ENCODE measurements at places on chromosomes 11 and 22.

- DNase-seq: no peak
Observed at GRCh38 chr11:10506008-10506370, 35.0 kb downstream of the RNF141 start.

DNA sequence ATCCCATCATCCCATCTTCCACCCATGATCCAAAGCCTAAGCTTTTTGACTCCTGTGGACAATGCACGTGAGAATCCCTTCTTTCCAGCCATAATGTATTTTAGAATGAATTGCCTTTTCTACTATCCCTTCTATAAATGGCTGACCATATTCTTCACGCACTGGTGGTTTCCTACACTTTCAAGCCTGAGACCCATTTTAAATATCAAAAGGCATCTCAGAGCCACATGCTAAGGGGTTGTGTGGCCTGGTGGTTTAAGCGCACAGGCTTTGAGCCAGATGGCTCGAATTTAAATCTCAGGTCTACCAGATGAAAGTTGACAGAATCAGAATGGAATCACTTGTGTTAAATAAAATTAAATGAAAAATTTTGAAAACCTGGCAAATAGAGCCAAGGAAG is 54.5 kb downstream of the C11orf91 start:
- DNase-seq: no peak

DNA sequence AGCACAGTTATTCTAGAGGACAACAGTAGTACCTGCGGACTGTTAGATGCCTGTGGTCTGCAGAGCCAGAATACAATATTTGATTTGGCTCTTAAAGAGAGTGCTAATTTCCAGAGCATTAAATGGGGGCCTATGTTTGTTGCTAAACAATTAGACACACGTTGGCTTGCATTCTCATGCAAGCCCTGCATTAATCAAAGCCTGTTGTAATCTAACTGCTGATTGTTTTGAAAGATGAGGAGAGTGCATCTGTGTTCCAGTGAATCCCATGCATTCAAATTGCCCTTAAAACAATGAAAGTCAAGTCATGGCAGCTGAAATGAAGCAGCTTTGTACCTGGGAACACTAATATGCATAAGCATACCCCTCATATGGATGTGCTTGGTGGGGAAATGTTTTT is 419.4 kb downstream of the DYNC2H1 start:
- DNase-seq: no peak

GRCh38 chr11:100176456-100176855 is 510.6 kb upstream of the ARHGAP42 start:
- DNase-seq: no peak

GRCh38 chr11:128520206-128520887 is 67.0 kb downstream of the ETS1 start:
- no peak for DNase-seq

- DNase-seq: no peak
Observed at GRCh38 chr22:23225724-23226496, 45.6 kb downstream of the BCR start.

DNA sequence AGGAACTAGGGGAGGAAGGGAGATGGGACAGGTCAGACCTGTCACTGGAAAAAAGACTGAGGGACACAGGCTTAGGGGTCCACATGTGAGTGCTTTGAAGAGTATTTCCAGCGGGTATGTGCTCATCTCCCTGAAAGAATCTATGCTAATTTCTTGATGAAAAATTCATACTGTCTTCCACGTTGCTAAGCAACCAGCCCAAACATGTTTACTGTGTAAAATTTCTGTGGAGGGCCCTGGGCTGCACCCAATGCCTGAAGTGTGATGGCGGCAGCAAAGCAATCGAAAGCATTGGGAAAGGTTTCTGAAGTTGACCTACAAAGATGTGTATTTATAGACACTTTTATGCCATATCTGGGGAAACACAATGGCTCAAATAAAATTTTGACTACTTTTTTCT is 7.4 kb downstream of the SYT13 start:
- DNase-seq: no peak

DNA sequence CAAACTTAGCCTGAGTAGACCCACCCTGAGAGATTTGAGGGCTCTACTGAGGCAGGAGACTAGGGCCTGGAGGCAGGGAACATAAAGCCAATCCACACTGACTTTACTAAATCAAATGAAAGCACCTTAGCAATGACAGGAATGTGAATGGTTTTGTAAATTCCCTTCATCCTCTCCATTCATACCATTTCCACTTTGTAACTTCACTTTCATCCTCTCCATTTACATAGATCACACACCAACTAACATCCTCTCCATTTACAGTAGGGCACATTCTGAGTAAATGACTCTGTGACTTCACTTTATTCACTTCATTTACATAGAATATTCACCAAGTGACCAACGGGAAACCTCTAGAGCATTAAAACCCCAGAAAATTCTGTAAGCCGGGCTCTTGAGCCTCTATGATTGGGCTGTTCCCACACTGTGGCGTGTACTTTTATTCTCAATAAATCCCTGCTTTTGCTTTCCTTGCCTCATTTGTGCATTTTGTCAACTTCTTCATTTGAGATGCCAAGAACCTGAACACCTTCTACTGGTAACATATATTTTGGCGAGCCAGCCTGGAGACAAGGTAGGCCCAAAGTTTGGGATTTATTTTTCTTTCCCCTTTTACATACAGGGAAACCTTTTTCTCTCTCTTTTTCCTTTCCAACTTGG is 82.9 kb downstream of the PIWIL4 start:
- DNase-seq: no peak

- no peak for DNase-seq
Observed at GRCh38 chr11:68430801-68431200, 29.8 kb upstream of the PPP6R3 start.

Data from NCI-H1417 treated with DMSO at 0.1 percent for 48 hours (cell line).